ENCODE measurements at places on chromosomes 5 and 9. TPM values are rescaled to one million over a fixed set of nuclear protein-coding genes. Genes with fewer than 3 reads are reported as not detected.

- DNase-seq, result no peak
These were observed 99.4 kb downstream of the TMEM174 start for GRCh38 chr5:73272351-73272750.

GRCh38 chr5:2587189-2588031 lies 164.1 kb downstream of the IRX2 start:
- no peak for DNase-seq

- DNase-seq, result no peak
These were observed 167.3 kb downstream of the TRPM3 start for GRCh38 chr9:70954126-70954525.

GRCh38 chr5:154141745-154142221 lies 48.8 kb upstream of the GALNT10 start:
- no peak for DNase-seq

- no peak for DNase-seq
These were observed 198.1 kb downstream of the NR3C1 start for GRCh38 chr5:143205386-143205785.

- DNase-seq, result peak; percentile 36
These were observed 4.1 kb upstream of the CCNG1 start for GRCh38 chr5:163433271-163433670.

GRPEL2 gene
- 13.9 TPM for polyA plus RNA-seq

TAF1L gene
- not detected for polyA plus RNA-seq

FANCG gene
- 21.1 TPM for polyA plus RNA-seq

DND1 gene
- polyA plus RNA-seq, result 2.4 TPM
